NCI-H460 (cell line): ENCODE measurements at places on chromosomes 13 and 19. TPM values are rescaled to one million over a fixed set of nuclear protein-coding genes. Genes with fewer than 3 reads are reported as not detected.

The DLEU7 gene
- total RNA-seq = not detected in 2 replicates

The ZNF549 gene
- total RNA-seq = 4.1 and 5.9 TPM in 2 replicates

The LGALS4 gene
- total RNA-seq = not detected in 2 replicates

The ZSCAN1 gene
- total RNA-seq = not detected in 2 replicates

The ZNF729 gene
- not detected in 2 replicates for total RNA-seq

The A1BG gene
- 4.1 and 9.1 TPM in 2 replicates for total RNA-seq

The GRIN2D gene
- 0.25 and 0.40 TPM in 2 replicates for total RNA-seq

The TMEM238 gene
- total RNA-seq = 0.97 and 2.0 TPM in 2 replicates

The USP12 gene
- total RNA-seq = 16.7 and 20.3 TPM in 2 replicates

The C19orf18 gene
- not detected in 2 replicates for total RNA-seq

The C19orf81 gene
- 4.6 and 8.0 TPM in 2 replicates for total RNA-seq

The IQCN gene
- total RNA-seq = 0.20 and 0.32 TPM in 2 replicates

The SBK2 gene
- total RNA-seq = not detected in 2 replicates

The IGFL3 gene
- total RNA-seq = not detected in 2 replicates

The TMEM272 gene
- total RNA-seq = not detected in 2 replicates

The ZNF69 gene
- not detected in 2 replicates for total RNA-seq

The NKG7 gene
- not detected in 2 replicates for total RNA-seq

The PPFIA3 gene
- total RNA-seq = 4.5 and 6.2 TPM in 2 replicates

The RXFP2 gene
- total RNA-seq = 0.06 and 0.12 TPM in 2 replicates

The N4BP2L1 gene
- 0.15 and 0.52 TPM in 2 replicates for total RNA-seq

The SCEL gene
- 0.12 and 0.55 TPM in 2 replicates for total RNA-seq
